ENCODE measurements at places on chromosomes 12 and 14. TPM values are rescaled to one million over a fixed set of nuclear protein-coding genes. Genes with fewer than 3 reads are reported as not detected.

- DNase-seq, result no peak
Measured at GRCh38 chr14:94310248-94310647, 12.9 kb downstream of the SERPINA6 start.

DNA sequence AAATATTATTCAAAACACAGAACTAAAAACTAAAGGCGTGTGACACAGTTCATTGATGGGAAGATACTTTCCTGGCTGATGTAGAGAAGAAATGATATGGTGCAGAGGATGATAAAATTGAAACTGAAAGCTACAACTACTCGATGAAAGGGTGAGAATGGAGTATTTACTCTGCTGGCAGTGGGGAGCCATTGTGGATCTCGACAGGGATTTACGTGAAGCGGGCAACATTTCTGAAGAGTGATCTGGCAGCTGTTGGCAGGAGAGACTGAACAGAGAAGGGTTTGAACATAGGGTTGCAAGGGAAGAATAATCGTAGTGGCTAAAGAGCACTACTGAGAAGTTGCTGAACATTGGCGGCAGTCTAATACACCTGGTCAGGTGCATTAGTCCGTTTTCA, 464.9 kb downstream of the PDZRN4 start:
- DNase-seq, result no peak

- no peak for DNase-seq
Measured at GRCh38 chr12:89838833-89839232, 130.2 kb upstream of the ATP2B1 start.

- no peak for DNase-seq
Measured at GRCh38 chr14:97021571-97022168, 224.5 kb downstream of the VRK1 start.

DNA sequence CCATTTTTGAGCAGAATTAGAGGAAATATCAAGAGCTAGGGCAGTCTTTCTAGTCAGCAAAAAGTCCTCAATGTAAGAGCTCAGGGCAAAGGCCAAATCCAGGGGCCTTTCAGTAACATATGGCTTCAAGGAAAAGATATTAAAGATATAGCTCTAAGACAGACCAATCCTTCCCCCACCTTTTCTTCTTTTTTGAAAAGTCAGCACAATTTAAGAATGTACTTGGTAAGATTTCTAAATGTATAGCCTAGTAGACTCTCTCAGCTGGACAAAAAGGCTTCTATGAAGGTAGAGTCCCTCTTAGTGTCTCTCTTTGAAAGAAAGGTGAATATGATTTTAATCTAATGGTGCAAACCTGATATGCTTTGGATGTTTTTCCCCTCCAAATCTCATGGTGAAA, 515.7 kb downstream of the VRK1 start:
- DNase-seq, result no peak

DNA sequence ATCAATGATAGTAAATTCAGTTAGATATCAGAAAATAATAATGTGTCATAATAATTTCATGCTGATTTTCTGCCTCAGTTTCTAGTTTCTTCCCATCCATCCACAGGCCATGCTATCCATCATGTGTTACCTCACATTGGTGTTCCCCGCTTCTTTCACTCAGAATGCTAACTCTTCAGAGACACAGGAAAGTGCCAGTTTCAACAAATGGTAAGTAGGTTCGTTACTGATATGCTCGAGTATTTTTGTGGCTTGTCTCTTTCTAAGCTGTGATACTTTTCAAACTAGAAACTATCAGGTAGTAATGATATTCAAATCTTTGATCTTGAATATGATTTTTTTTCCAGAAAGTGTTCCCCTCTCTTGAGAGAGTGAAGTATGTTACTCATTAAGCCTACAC, 1.5 kb downstream of the KLRB1 start:
- no peak for DNase-seq

DNA sequence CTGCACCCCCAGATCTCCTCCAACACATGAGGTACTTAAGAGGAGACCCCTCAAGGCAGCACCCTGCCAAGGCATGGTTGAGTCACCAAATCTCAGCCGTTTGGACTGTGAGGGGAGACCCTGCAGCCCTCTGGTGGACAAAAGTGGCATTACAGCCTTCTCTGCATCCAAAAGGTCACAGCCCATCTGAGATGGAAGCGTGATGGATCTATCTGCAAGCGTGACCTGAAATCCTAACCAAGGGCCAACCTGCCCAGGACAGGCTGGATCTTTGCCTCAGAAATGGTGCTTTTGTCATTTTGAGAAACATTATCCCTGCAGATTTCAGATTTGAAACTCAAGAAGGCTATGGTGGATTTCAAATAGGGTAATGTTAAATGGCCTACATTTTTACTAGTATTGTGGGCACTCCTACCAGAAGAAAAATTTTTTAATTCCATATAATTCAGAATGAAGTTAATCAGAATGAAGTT, 23.7 kb upstream of the DHRS4 start:
- peak; percentile 64 for DNase-seq

- peak; percentile 76 for DNase-seq
Measured at GRCh38 chr12:6423267-6424007, 21.3 kb upstream of the CD27 start.

DNA sequence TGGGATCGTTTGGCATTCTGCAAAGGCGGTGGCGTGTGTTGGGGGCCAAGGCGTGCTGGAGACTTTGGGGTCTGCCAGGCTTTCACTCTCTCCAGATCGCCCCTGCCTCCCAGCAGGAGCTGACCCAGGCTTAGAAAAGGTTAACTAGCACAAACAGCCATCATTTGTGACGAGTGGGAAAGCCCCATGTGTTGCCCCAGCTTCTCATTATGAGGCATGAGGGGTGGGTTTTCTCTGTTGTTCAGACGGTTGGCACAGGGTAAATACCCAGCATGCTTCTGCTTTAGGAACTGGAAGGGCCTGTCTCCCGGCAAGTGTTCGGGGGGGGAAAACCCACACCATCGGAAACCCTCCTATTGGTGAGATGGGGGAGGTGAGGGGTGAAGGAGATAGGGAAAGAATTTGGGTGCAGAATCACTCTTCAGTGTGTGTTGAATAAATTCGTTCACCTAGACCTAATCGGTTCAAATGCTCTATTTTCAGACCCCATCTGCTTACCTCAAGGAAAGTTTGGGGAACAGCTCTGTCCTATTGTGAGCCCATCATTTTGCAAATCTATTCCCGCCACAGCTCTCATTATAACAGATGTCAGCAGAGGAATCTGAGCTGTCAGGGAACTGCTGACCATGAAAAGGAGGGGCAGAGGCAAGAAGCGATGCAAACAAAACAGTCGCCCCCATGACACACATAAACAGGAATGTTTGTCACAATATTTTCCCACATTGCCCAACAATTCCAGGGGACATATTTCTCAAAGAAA, 34.7 kb upstream of the C12orf42 start:
- no peak for DNase-seq

DNA sequence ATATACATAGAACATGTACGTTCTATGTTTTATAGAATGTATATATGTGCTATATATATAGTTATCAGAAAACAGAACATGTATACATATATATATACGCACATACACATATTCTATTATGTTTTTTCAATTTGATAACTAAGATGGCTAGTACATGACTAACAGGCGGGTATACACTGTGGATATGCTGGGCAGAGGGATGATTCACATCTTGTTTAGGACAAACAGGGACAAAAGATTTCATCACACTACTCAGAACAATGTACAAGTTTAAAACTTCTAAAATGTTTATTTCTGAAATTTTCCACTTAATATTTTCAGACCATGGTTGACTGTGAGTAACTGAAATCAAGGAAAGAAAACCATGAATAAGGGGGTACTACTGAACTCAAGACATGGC, 17.4 kb downstream of the TIMELESS start:
- no peak for DNase-seq

GRCh38 chr12:12941450-12942350, 10.3 kb downstream of the GPRC5D start:
- no peak for DNase-seq

GRCh38 chr12:121120323-121120722, 12.4 kb upstream of the P2RX7 start:
- DNase-seq, result no peak

- DNase-seq, result no peak
Measured at GRCh38 chr14:93100570-93100969, 15.2 kb downstream of the ITPK1 start.

DNA sequence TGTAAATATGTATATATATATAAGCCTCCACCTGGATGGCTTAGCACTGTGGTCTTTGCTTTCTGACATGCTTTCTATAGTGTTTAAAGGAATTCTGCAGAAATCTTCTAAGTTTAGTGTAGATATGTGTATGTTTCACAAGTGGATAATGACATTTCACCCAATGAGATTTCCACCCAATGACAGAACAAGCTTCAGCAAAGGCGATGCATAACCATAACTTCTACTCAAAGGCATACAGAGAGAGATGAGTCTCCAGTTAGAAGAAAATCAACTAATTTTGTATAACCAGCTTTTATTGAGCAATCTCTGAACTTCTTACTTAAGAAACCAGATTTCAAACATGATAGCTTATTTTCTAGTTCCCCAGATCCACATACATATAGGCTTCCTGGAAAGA, 134.0 kb downstream of the DYRK2 start:
- DNase-seq, result no peak

- no peak for DNase-seq
Measured at GRCh38 chr14:91169951-91170350, 56.1 kb downstream of the DGLUCY start.

GRCh38 chr14:23528555-23528954, 23.0 kb downstream of the ZFHX2 start:
- DNase-seq, result no peak

The TBX3 gene
- total RNA-seq, result 7.1 TPM

The CD163L1 gene
- total RNA-seq, result 0.37 TPM

The OTX2 gene
- total RNA-seq, result not detected

The HCFC2 gene
- total RNA-seq, result 6.1 TPM

The DPPA3 gene
- total RNA-seq, result not detected

The FAR2 gene
- total RNA-seq, result 30.8 TPM

The RNF212B gene
- total RNA-seq, result not detected

The BHLHE41 gene
- not detected for total RNA-seq

The WSB2 gene
- 131 TPM for total RNA-seq

The FAM161B gene
- total RNA-seq, result 4.5 TPM
